Stimulated activated CD8-positive, alpha-beta memory T cell treated with anti-CD3 and anti-CD28 coated beads, Interleukin-4, amount 100 ng/mL, for 4 hours (primary cell): ENCODE measurements at places on chromosomes 12 and 14.

GRCh38 chr12:128767518-128767917 is 56.2 kb downstream of the SLC15A4 start:
- no peak for DNase-seq

DNA sequence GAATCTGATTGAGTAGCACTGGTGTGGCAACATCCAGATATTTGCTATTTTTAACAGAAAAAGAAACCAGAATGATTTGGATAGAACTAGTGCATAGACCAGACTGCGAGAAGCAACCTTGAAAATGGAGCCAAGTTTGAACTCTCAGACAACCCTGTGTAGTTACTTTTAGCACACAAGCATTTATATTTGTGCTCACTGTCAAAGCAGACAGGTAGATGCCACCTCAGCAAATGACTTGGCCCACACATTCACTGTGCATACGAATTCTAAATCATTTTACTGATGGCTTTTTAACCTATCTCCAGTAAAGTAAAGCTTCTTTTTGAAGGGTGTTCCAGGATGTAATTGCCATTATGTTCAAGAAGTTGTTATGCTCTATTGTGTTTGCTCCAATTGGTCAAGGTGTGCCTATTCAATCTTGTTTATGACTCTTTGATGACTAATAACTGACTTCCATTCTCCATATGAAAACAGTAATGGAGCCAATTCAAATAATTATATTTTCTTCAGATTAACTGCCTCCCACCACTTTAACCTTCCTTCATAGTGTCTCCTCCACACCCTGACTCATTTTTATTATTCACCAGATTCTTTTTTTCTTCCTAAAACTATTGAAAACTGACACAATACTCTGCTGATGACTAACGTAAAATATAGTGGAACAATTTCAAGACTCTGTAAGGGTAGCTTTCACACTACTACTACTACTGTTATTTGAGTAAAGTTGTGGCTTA is 138.5 kb downstream of the CCER1 start:
- DNase-seq, result no peak

DNA sequence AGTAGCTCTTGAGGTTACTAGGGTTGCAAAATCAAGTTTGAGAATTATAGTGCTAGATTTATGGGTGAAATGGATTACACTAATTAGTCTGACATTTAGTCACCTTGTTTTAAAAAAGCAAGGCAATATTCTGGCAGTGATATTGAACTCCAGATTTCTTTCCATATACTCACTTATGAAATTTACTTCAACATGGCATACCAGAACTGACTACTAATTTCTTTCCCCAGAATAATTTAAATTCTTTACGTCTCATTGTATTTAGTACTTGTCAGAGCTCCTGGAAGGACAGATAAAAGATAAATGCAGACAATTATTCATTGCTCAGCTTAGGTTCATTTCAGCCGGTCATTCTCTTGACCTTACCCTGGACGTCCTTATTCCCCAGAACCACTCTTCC is 24.3 kb downstream of the EMP1 start:
- no peak for DNase-seq

GRCh38 chr12:108683906-108684556 is 47.3 kb downstream of the CORO1C start:
- no peak for DNase-seq

- DNase-seq, result no peak
These were observed 7.8 kb upstream of the EGLN3 start for GRCh38 chr14:33958605-33959226.

DNA sequence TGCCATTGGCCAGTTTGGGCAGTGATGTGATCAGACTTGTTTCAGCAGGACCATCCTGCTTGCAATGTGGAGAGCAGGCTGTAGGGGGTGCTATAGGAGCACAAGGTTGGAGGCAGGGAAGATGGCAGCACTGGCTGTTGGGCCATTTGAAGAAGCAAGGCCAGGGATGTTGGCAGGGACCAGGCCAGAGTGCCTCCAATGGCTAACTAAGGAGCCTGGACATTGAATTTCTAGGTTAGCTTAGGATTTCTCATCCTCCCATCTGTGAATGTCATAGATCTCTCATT is 23.5 kb downstream of the FGF23 start:
- no peak for DNase-seq

DNA sequence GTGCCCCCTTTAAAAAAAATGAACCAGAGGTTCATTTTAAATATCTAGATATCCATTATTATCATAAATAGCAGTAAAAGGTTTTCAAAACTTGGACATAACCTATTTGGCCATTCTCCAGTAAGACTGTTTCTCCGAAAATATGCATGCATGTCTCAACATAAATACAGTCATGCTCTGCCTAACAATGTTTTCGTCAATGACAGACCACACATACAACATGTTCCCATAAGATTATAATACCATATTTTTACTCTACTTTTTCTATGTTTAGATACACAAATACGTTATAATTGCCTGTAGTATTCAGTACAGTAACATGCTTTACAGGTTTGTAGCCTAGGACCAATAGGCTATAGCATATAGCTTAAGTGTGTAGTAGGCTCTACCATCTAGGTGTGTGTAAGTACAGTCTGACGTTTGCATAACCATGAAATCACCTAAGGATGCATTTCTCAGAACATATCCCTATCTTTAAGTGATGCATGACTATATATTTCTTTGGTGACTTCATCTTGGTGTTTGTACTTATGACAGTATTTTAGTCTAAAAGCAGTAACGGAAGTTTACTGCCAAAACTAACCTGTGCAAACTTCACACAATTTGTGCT is 3.2 kb downstream of the TMEM19 start:
- DNase-seq, result no peak

- DNase-seq, result no peak
These were observed 96.8 kb upstream of the IFNG-AS1 start for GRCh38 chr12:67892259-67893021.

GRCh38 chr14:75969891-75970290 is 11.9 kb downstream of the TGFB3 start:
- DNase-seq, result no peak

DNA sequence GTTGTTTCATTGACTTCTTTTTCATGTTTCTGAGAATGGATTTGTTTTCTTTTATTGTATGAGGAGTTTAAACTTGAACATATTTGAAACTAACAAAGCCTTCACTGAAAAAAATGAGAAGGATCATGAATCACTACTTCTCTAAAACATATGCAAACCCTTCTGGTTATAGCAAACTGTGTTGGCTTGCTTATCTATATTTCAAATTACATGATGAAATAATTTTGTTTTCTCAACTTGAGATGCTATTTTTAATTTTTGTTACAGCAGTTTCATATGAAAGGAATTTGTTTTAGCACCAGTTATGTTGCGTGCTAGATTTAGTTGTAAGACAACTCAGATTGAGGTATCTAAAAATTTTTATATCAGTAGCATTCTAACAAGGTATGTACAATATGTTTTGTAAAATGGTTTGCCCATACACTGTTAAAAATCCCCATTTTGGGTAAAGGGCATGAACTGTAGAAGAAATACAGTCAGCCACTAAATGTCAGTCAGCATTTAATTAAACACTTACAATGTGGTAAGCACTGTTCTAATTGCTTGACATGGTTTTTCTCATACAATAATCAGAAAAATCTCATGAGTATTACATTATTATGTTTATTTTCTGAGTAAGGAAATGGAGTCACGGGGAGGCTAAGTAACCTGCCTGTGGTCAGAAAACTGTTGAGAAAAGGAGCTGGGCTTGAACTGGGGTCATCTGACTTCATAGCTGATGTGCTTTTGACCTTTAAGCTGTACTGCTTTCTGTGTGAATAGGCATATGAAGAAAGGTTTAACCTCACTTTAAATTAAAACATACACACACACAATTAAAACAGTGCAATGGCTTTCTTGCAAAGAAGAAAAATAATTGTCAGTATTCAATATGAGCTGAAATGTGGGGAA is 105.7 kb downstream of the PLEKHA5 start:
- DNase-seq, result no peak

GRCh38 chr14:68099495-68100045 is 280.0 kb downstream of the RAD51B start:
- no peak for DNase-seq

GRCh38 chr14:99807413-99808153 is 14.4 kb downstream of the EML1 start:
- DNase-seq, result no peak

DNA sequence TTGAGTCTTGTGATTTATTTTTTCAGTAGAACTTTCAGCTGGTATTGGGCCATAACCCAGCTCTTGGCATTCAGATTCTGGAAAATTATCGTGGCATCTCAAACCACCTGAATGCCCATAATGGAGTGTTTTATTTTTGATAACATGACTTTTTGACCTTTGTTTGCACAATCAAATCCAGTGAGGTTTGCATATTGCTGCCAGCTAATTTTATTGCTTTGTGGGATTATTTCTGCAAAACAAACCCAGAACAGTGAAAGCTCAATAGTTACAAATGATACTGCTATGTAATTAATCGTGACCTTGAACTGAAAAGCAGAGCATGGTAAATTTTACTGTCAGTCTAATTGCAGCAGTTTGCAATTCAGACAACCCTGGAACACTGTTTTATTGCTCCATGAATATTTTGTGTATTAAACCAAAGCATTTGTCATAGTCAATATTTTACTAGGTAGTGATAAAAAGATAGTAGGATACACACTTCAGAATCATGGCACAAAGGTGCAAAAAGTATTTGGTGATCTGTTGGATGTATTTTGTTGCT is 255.2 kb upstream of the NAV3 start:
- DNase-seq, result no peak

DNA sequence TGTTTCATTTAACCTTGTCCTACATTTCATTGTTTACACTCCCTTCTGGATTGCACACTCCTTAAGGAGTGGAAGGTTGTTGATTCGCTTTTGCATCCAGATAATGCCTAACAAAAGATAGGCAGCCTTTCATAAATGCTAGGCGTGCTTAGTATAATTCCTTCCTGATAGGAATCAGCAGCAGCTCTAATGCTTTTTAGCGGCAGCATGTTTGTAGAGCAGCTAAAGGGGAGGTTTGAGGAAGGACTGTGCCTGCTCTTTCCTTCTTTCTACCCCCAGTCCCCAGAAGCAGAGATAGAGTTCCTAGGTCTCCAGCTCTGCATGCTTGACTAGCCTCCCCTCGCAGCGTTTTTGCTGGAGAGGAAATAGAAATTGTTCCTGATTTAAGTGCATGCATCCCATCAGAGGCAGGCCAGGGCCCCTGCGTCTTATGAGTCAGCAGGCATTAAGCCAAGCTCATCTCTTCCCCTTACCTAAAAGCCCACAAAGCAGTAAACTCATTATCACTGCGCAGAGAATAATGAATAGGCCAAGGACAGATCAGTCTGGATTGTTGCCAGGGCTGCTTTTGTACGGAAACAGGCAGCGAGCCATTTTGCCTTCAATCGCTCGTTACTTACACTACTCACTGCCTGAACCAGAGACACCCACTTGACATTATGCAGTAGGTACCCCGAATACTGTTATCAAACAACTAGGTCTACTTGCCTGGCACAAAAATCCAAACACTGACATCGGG is 14.0 kb upstream of the TBPL2 start:
- DNase-seq, result no peak

GRCh38 chr12:3138941-3139511 is 61.8 kb downstream of the TSPAN9 start:
- no peak for DNase-seq

DNA sequence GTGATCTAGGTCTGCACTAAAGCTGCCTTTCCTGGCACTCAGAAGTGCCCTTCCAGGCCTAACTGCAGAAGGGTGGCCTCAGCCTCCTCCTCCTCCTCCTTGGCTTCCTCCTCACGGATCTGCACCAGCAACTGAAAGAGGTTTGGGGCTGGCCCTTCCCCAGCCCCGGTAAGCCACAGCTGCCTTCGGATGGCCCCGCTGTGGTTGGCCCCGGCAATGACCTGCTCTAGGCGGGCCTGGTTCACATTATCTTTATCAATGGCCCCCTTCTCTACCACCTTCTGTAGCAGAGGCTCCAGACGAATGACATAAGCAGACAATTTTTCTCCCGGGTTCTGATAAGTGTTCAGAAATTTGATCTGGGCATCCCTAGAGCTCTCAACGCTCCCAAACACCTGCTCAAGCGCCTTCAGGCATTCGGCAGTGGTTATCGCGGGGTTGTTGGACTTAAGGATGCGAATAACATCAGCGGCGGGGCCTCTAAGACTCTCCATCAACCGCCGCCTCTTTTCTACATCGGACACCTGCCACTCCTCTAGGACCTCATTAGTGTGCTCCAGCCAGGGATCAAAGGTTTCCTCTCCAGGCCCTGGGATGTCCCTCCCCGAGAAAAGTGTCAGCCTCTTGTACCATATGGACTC is 1.5 kb downstream of the PNMA1 start:
- no peak for DNase-seq

DNA sequence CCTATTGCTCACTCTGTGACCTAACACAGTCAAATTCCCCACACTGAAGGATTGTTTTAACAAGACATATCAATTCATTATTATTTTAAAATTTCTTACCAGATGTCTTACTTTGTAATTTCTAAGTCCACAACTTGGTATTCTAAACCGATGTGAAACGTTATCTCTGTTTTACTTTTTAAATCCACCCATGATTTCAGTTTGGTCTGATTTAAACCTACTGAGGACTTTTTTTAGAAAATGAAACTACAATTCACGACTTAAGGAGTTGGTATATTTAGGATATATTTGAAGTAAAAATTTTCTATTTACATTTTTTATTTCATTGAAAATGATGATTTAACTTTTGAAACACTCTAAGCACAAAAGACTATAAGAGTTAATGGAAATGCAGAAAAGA is 35.1 kb upstream of the GRIP1 start:
- no peak for DNase-seq

DNA sequence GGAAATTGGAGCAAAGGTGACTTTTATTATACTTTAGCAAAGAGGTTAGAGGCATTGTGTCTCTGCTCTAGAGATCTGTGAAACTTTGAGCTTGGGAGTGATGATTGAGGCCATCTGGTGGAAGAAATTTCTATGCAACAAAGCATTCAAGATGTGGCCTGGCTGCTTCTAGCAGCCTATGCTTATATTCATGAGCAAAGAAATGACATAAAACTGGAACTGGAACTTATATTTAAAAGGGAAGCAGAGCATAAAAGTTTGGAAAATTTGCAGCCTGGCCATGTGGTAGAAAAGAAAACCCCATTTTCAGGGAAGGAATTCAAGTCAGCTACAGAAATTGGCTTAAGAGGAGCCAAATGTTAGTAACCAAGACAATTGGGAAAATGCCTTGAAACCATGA is 70.4 kb downstream of the SDR9C7 start:
- no peak for DNase-seq

DNA sequence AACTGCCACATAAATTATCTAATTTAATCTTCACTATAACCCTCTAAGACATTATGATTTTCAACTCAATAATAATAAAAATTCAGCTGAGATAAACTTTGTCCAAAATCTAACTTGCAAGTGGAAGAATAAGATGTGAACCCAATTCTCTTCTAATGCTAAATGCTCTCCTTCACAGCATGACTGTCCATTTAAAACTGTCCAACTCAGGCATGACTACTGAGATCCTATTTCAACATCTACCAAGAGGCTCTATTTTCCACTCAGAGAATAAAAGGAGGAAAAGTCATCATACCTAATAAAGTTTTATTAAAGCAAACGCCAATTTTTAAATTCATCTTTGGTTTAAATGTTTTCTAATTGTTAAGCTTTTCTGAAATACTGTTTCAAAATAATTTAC is 183.6 kb downstream of the MED13L start:
- no peak for DNase-seq
